T-helper 9 cell (primary cell): ENCODE measurements at places on chromosomes 2 and 18.

- DNase-seq = no peak
These were observed 303.4 kb downstream of the PIK3C3 start for GRCh38 chr18:42258301-42258965.

DNA sequence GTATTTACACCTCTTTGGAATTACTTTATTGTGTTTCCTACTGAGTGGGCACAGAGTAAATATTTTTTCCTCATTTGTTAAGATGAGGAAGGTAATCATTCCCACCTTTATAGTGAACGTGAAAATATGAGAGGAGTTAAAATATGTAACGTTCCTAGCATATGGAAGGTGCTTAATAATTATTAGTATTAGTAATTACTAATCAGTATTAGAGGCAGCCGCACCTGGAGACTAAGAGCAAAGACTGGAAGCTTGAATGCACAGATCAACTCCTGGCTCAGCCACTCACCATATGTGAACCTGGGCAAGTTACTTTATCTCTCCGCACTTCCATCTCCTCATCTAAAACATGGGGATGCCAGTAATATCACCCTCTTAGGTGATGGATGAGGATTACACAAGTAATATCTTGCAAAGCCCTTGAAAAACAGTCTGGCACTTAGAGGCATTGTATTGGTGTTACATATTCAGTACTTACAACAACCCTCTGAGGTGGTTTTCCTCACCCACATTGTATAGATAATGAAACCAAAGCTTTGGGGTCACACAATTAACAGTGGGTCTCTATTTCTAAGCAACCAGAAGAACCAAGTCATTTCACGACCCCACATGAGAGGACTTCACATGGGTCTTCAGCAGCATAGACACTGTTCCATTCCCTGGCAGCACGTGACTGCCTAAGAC, 100.3 kb upstream of the KCTD1 start:
- no peak for DNase-seq

- DNase-seq = no peak
These were observed 120.3 kb downstream of the RDH14 start for GRCh38 chr2:18440141-18440661.

DNA sequence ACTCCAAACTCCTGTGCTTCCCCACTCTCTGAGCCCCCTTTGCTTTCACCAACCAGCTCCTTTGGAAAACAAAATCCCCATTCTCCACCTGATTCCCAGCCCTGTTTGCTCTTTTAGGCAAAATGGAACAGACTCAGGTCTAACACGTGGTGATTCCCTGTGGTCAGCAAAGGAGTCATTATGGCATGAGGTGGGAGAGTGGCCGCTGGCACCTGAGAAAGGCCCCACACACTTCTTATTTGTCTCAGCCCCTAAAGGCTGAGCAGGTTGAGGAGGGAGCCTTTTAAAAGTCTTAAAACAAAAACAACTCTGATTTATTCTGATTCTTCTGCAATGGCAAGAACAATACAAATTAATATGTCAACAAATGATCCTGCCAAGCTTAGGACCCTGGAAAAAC, 401.2 kb downstream of the TNS1 start:
- no peak for DNase-seq

- no peak for DNase-seq
These were observed 51.7 kb upstream of the ATIC start for GRCh38 chr2:215260097-215260677.

DNA sequence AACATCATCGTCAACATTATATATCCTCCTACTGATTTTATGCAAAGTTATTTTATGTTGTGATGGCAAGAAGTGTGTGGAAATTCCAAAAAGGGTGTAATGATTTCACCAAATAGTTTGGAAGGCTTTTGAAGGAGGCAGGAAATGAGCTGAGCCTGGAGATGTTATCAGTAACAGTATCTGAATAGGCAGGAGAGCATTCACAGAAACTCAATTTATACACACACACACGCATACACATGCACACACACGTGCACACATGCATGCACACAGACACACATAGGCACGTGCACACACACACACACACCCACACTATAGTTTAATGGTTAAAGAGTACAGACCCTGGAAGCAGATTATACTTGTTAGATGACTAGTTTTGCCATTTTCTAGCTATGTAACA, 47.3 kb downstream of the ARHGEF4 start:
- no peak for DNase-seq

GRCh38 chr2:26095758-26096157, 61.9 kb downstream of the RAB10 start:
- DNase-seq = no peak

DNA sequence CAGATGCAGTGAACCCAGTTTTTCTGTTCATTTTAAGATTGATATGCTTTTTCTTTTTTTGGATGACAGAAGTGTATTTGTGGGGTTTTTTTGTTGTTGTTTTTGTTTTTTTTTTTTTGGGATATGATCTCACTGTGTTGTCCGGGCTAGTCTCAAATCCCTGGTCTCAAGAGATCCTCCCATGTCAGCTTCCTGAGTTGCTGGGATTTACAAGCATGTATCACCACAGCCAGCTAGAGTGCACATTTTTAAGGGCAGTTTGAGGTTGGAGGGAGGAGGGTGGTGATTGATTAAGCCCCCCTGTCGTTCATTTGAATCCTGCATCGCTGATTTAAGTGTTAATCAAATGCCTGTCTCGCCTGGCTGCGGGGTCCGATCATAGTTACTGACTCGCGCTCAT, 189.1 kb downstream of the GBX2 start:
- DNase-seq = no peak
